IMR-90 (cell line): ENCODE measurements at places on chromosomes 7 and 10. TPM values are rescaled to one million over a fixed set of nuclear protein-coding genes. Genes with fewer than 3 reads are reported as not detected.
A peak's percentile ranks its signal among the peaks of the same experiment; 100 is the strongest.

FOXI2 gene
- not detected in 2 replicates for polyA plus RNA-seq

GRCh38 chr10:90914992-90915765 lies 5.7 kb downstream of the ANKRD1 start:
- H3K4me3 ChIP-seq = no peak overlapping the region
- no peaks in the 10 kb centered on the region; the same call in 1 of the 2 replicates for H3K36me3 ChIP-seq
- DNase-seq = no peak
- no peaks in the 10 kb centered on the region for H3K27me3 ChIP-seq

MRLN gene
- not detected in 2 replicates for polyA plus RNA-seq

GRCh38 chr10:78445308-78445707 lies 411.6 kb downstream of the RPS24 start:
- no peak for DNase-seq
- H3K36me3 ChIP-seq = no peaks in the 10 kb centered on the region
- peaks cover 10% of the 10 kb centered on the region for H3K4me1 ChIP-seq
- H3K4me3 ChIP-seq = no peak overlapping the region
- no peaks in the 10 kb centered on the region for H3K27me3 ChIP-seq

DNA sequence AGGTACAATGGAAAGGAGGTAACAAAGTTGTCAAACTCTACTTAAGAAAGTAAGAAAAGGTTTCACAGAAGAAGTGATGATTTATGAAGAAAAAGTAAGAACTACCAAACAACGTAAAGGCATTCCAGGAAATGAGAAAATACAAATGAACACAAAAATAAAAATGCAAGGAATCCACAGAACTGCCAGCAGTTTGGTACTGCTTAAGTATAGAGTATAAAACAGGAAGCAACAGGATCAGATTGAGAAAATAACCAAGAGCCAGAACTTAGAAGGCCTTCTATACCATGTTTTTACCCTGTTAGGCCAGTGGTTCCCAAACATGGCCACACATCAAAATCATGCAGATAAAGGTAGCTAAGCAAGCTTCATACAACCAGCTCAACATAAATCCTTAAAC lies 9.2 kb downstream of the NDUFA5 start:
- DNase-seq = no peak
- no peak overlapping the region for H3K4me3 ChIP-seq
- H3K4me1 ChIP-seq = peaks cover 2% of the 10 kb centered on the region; the same call in 1 of the 2 replicates
- no peak overlapping the region for H3K27ac ChIP-seq

DNA sequence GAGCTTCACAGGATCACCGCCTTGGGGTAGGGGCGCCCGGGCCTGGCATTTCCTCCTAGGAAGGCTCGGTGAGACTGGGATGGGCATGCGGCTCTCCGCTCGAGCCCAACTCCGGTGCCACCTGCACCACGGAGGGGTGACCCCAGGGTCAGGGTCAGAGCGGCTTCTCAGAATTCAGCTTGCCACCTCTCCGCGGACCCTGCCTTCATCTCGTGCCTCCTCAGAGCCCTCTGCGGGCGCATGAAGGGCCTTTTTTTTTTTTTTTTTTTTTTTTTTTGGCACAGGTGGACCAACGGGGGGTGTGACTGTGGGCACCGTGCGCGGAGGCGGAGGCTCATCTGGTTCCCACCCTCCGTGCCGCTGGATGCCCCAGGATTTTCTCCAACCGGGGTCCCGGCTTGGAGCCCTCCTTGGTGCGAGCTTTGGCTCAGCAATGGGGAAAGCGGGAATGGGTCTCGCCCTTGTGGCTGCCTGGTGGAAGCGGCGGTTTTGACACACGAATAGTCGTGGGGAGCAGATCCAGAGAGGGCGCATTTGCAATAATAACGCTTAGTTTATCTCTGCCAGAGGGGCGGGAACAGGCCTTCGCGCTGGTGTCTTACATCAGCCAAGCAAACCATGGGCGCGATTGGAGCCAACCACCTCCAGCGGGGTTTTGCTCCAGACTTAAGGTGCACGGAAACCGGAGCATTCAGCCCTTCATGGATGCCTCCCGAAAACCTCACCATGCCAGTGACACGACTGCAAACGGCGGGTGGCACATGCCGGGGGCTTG lies 5.0 kb upstream of the TNRC18 start:
- H3K27me3 ChIP-seq = no peaks in the 10 kb centered on the region
- peak overlapping the region; percentile 59 for H3K4me3 ChIP-seq
- H3K36me3 ChIP-seq = peaks cover 9% of the 10 kb centered on the region; the same call in 1 of the 2 replicates
- H3K27ac ChIP-seq = peak overlapping the region; percentile 99
- H3K4me1 ChIP-seq = peaks cover 6% of the 10 kb centered on the region; the same call in 1 of the 2 replicates

- no peak overlapping the region for H3K4me3 ChIP-seq
- H3K36me3 ChIP-seq = no peaks in the 10 kb centered on the region
- DNase-seq = no peak
Observed at GRCh38 chr7:122329145-122329802, 24.7 kb upstream of the FEZF1 start.

DNA sequence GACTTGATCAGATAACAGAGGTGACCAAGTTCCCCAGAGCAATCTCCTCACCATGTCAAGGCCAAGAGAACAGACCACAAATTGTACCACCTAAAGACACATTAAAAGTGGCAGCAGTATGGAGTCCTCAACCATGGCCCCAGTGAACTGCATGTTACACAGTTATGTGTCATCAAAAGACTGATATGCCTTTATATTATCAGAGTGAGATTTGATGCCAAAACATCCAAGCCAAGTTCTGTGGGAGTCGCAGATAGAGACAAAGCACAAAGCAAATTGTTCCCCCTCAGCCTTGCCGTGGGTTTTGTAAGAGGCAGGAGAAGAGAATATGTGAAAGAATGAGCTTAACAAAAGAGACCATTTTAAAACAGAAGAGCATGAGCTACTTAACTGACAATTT lies 39.2 kb upstream of the TES start:
- DNase-seq = no peak
- no peak overlapping the region for H3K27ac ChIP-seq
- H3K4me3 ChIP-seq = no peak overlapping the region
- H3K36me3 ChIP-seq = no peaks in the 10 kb centered on the region
- H3K27me3 ChIP-seq = no peaks in the 10 kb centered on the region
- H3K4me1 ChIP-seq = peaks cover 12% of the 10 kb centered on the region

- H3K27me3 ChIP-seq = no peaks in the 10 kb centered on the region
- DNase-seq = no peak
- H3K4me3 ChIP-seq = no peak overlapping the region
- H3K36me3 ChIP-seq = no peaks in the 10 kb centered on the region
- peaks cover 20% of the 10 kb centered on the region for H3K4me1 ChIP-seq
Observed at GRCh38 chr10:7952266-7952665, 102.2 kb upstream of the GATA3 start.

DNA sequence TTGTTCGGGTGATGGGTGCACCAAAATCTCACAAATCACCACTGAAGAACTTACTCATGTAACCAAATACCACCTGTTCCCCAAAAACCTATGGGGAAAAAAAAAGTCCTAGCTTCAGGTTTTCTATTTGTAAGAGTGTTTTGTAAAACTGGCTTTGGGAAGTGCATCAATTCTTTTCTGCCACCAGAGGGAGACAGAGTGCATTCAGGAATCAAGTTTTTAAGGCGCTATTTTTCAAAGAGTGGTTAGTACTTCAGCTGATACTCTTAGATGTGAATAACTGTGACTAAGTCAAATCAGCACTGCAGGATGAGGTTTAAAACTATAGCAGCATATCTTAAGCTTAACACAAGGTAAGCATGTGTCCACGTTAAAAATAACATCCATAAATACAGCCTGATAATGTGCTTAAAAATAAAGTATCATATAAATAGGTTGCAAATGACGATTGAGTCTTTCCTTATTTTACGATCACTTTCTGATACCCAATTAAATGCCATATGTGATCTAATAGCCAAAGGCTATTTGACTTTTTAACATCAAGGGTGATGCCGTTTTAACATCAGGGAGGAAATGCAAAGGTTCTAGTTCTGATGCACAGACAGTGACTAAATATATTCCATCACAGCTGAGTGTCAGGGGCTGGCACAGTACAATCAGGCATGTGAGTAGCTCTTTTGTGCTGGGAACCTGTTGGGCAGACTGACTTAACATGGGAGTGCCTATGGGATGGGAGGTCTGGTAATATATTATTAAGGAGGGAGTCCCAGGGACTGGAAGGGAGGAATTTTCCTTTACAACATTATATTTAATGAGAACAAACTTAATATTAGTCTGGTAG lies 10.6 kb upstream of the LYZL2 start:
- no peaks in the 10 kb centered on the region for H3K36me3 ChIP-seq
- no peak overlapping the region for H3K27ac ChIP-seq
- H3K4me1 ChIP-seq = peaks cover 4% of the 10 kb centered on the region
- no peaks in the 10 kb centered on the region for H3K27me3 ChIP-seq
- peak; percentile 77 for DNase-seq

- H3K4me3 ChIP-seq = no peak overlapping the region
- H3K36me3 ChIP-seq = no peaks in the 10 kb centered on the region
- H3K4me1 ChIP-seq = no peaks in the 10 kb centered on the region
Observed at GRCh38 chr7:87027900-87028299, 31.6 kb downstream of the ELAPOR2 start.

- no peaks in the 10 kb centered on the region for H3K36me3 ChIP-seq
- H3K4me3 ChIP-seq = no peak overlapping the region
- no peaks in the 10 kb centered on the region for H3K4me1 ChIP-seq
- no peak overlapping the region for H3K27ac ChIP-seq
Observed at GRCh38 chr10:93938140-93938539, 44.4 kb downstream of the SLC35G1 start.

DNA sequence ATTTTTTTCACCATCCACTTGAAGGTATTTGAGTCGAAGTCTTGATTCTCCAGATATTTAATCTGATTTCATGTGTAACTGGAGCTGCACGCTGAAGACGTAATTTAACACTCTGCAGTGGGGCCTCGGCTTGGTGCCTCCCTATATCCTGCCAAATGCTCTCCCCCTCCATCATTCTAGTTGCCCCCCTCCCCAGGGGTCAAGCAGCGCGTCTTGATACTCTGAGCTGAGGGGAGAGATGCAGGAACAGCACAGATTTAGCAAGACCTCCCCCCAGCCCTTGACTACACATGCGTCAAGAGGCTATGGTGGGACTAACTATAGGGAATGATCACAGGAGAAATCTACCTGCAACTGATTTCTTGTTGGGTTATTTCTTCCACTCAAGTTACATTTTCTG lies 85.8 kb downstream of the PRPF18 start:
- H3K27me3 ChIP-seq = no peaks in the 10 kb centered on the region
- no peak for DNase-seq
- no peak overlapping the region for H3K4me3 ChIP-seq
- peaks cover 42% of the 10 kb centered on the region for H3K36me3 ChIP-seq
- peaks cover 6% of the 10 kb centered on the region; the same call in 1 of the 2 replicates for H3K4me1 ChIP-seq

- H3K36me3 ChIP-seq = no peaks in the 10 kb centered on the region
- DNase-seq = no peak
- H3K4me3 ChIP-seq = no peak overlapping the region
Observed at GRCh38 chr7:130752424-130752823, 18.4 kb upstream of the KLF14 start.

GATA3 gene
- 0.11 and 0.21 TPM in 2 replicates for polyA plus RNA-seq

- H3K27ac ChIP-seq = peak overlapping the region; percentile 95
- DNase-seq = peak; percentile 95
- peaks cover 30% of the 10 kb centered on the region for H3K4me1 ChIP-seq
- peaks cover 45% of the 10 kb centered on the region for H3K36me3 ChIP-seq
- H3K27me3 ChIP-seq = no peaks in the 10 kb centered on the region
Observed at GRCh38 chr10:95247200-95247880, 43.5 kb downstream of the PDLIM1 start.

DNA sequence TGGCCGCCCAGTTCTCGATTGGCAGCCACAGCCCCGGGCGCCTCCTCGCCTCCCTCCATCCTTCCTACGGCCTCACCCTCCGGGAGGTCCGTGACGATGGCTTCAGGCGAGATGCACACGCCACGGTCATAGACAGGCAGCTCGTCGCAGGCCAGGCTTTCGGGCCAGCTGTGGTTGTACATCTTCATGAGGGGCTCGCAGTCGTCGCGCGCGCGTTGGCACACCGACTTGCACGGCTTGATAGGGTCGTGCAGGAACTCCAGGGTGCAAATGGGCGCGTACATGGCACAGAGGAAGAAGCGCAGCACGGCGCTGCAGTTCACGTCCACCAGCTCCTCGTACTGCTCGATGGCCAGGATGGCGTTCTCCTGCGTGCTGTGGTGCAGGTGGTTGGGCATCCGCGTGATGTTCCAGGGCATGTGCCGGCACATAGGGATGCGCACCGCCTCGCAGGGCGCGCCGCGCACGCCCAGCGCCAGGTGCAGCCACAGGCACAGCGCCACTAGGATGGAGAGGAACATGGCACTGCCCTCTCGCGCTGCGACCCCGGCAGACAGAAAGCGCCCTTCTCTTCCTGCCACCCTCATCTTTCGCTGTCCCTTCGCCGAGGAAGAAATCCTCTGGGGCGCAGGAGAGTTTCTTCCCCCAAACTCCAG lies 472 bp downstream of the SFRP4 start:
- H3K27me3 ChIP-seq = peaks cover 3% of the 10 kb centered on the region; the same call in 1 of the 2 replicates
- no peaks in the 10 kb centered on the region for H3K4me1 ChIP-seq
- H3K27ac ChIP-seq = no peak overlapping the region
- DNase-seq = no peak
- H3K4me3 ChIP-seq = no peak overlapping the region

- no peaks in the 10 kb centered on the region; the same call in 1 of the 2 replicates for H3K4me1 ChIP-seq
- H3K4me3 ChIP-seq = peak overlapping the region; percentile 36
- H3K27me3 ChIP-seq = no peaks in the 10 kb centered on the region; the same call in none of the 2 replicates
- H3K36me3 ChIP-seq = no peaks in the 10 kb centered on the region
- no peak overlapping the region for H3K27ac ChIP-seq
- DNase-seq = peak; percentile 41
Observed at GRCh38 chr7:151448261-151449252, 8.6 kb upstream of the CRYGN start.

DNA sequence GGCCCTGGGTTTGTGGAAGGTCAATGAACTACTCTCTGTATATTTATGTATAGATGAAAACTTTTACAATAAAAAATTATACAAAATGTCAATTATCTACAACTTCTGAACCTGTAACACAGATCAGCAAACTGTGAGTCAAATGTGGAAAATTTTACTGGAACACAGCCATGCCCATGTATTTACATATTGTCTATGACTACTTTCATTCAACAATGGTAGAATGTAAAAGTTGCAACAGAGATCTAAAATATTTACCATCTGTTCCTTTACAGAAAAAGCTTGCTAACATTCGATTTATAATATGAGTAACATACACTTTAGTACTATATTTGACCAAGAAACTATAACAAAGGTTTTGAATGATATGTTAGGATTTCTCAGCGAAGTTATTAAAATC lies 481.6 kb downstream of the PARD3 start:
- peak; percentile 71 for DNase-seq
- H3K36me3 ChIP-seq = peaks cover 3% of the 10 kb centered on the region; the same call in 1 of the 2 replicates
- H3K27ac ChIP-seq = no peak overlapping the region
- no peak overlapping the region for H3K4me3 ChIP-seq
- H3K4me1 ChIP-seq = no peaks in the 10 kb centered on the region

- DNase-seq = no peak
- peaks cover 5% of the 10 kb centered on the region; the same call in 1 of the 2 replicates for H3K4me1 ChIP-seq
- no peak overlapping the region for H3K4me3 ChIP-seq
Observed at GRCh38 chr7:44280636-44280992, 44.8 kb downstream of the CAMK2B start.
